Activated T-cell treated with anti-CD3 and anti-CD28 coated beads for 4 hours (primary cell): ENCODE measurements at places on chromosomes 2 and 18.

- no peak for DNase-seq
Observed at GRCh38 chr2:129936334-129936934, 43.0 kb upstream of the RAB6C start.

GRCh38 chr2:121197369-121198091 is 87.5 kb downstream of the TFCP2L1 start:
- DNase-seq, result no peak

- no peak for DNase-seq
Observed at GRCh38 chr2:205692104-205692503, 9.8 kb downstream of the NRP2 start.

DNA sequence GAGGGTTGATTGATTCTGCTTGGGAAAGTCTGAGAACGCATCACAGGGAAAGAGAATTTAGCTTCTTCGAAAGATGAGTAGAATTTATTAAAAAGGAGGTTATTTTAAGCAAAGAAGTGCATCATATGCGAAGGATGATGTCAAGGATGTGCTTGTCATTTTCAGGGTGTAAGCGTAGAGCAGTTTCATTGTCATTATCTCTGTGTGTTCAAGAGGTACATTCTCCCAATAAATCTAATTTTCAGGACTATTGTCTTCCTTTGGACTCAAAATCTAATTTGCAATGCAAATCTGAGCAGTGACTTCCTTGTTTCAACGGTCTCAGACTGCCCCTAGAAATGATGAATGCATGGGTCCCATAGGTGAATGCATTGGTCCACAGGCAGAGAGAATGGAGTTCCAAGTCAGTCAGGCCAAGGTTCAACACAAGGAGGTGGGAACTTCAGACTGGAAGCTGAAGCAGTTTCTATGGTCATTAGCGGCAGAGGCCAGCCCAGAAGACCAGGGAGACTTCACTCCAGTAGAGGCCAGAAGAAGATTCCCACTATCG is 99.8 kb downstream of the CDC42EP3 start:
- DNase-seq, result no peak

DNA sequence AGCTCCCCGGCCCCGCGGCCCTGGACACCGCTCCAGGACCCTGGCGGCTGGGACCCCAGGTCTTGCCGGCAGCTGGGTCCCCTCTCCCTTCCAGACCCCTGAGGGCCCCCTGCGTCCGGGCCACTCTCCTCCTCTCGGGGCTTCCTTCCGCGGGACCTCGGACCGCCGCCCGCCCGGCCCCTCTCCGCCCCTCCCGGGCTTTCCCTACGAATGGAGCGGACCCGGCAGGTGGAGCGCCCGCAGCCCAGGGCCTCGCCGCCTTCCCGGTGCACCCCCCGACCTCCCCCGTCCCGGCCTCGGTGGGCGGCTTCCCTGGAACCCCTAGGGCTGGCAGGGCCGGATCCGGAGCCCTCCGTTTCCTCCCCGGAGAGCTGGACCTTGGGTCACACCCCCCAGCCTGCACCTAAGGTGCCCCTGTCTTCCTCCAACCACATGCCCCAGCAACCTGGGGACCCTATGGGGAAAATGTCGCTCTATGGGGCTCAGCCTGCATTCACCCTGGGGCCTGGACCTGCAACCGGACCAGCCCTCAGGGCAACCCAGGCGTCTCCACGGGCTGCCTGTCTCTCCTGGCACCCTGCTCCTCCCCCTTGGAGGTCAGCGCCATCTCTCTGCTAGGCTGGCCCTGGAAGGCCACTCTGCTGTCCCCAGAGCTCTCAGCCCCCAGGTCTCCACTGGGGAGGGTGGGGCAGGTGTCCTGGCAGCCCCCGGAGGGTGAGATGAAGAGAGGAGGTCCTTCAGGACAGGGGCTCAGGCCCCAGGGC is 730 bp downstream of the B3GNT7 start:
- DNase-seq, result no peak

- no peak for DNase-seq
Observed at GRCh38 chr18:48514786-48515185, 24.0 kb upstream of the CTIF start.

- DNase-seq, result no peak
Observed at GRCh38 chr2:143525402-143525860, 396.2 kb downstream of the ARHGAP15 start.

- no peak for DNase-seq
Observed at GRCh38 chr2:119256582-119256921, 32.9 kb downstream of the STEAP3 start.

DNA sequence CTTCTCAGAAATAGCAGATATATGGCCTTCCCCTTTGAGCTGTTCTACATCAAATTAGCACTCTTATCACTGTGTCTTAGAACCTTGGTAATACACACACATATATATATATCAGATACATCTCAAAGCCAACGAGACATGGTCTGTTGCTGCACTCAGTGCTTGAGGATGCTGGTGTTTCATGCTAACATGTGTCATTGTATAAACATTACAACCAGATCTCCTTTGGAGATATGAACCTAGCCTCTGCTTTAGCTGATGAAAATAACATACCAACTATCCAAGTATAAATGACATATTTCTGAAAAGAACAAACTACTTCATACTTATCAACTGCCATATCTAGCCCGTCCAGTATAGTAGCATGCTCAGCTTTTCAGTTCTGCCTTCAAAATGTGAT is 226.7 kb upstream of the HNRNPA3 start:
- DNase-seq, result no peak

DNA sequence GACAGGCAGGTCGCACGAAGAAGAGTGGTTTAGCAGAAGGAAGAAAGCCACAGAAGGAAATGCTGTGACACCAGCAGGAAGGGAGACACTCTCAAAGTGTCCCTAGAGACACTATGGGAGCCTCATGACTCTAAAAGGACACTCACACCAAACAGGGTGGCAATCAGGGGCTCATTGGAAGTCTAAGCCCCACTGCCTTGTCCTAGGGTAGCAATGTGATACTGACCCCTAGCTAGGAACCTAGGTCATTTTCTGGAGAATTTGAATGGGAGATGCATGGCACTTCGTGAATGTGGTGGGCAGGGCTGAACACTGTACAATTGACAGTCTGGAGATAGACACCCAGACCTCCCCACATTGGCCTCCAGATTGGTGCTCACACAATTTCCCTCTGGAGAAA is 385.0 kb downstream of the EIPR1 start:
- DNase-seq, result no peak

DNA sequence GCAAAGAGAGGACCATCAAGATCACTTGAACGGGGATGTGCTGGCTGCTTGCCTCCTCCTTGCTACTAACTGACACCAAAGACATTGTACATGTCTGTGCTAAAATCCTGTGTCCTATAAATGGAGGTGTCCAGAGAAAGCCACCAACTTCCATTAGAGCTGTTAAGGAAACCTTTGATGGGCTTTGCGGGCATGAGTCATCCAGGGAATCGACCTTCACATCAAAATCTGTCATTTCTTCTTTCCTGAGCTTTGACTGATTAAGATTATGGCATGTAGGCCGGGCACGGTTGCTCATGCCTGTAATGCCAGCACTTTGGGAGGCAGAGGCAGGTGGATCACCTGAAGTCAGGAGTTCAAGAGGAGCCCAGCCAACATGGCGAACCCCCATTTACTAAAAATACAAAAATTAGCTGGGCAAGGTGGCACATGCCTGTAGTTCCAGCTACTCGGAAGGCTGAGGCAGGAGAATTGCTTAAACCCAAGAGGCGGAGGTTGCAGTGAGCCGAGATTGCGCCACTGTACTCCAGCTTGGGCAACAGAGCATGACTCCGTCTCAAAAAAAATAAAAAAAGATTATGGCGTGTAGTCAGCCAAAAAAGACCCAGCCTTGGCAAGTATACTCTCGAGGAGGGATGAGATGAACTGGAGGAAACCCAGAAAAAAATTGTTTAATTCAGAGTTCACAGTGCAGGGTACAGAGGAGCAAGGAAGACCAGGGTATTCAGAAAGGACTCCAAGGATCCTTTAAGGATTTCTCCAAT is 115.8 kb downstream of the CABLES1 start:
- DNase-seq, result no peak

DNA sequence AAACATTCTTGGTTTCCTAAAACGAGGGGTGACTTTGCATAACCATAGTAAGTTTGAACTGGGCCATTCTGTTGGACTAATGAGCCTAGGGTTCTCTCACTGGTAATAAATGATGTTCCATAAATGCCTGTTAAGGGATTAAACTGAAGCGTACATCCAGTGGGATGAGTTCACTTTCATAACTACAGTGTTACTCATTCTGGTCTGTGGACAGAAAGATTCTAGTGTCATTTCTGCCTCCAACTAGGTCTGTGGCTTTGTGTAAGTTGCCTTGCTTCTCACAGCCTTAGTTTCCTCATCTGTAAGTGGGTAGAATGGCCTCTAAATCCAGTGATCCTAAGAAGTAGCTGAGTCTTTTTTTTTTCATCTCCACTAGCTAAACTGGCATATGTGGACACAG is 1860.6 kb upstream of the PIK3C3 start:
- no peak for DNase-seq

DNA sequence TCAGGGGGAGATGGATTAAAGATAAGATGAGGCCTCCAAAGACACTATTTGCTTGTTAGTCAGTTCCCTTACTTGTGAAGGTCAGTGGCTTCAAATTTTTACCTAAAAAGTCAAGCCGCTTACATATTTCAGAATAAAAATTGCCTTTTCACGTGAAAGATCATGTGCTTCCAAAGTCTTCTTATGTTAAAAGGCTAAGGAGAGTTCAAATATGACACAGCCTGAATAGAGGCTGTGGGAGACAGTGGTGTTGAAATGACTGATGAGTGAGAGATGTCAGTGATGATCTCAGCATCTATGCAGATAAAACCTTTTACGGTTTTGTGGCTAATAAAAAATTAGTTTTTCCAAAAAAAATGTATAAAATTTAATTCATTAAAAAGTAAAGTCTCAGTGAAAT is 40.5 kb downstream of the UPP2 start:
- DNase-seq, result no peak

DNA sequence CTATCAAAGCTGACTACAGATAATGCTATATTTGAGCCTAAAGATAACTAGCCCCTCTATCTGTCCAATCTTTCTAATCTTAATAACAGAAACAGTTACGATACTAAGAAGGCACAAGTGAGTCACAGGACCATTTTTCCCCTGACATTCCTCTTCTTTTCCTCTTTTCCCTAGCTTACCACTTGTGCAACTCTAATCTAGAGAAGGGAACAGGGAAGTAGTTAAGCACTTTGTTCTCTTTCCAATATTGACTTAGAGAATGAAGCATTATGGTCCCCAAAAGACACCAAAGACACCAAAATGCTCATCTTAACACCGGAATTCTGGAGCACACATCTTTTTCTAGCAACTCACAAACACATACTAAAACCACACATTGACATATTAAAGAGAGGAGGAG is 1.8 kb downstream of the PDE11A start:
- DNase-seq, result no peak

- DNase-seq, result no peak
Observed at GRCh38 chr2:156199588-156199987, 132.9 kb downstream of the NR4A2 start.

- no peak for DNase-seq
Observed at GRCh38 chr2:6846540-6846939, 19.2 kb downstream of the CMPK2 start.

DNA sequence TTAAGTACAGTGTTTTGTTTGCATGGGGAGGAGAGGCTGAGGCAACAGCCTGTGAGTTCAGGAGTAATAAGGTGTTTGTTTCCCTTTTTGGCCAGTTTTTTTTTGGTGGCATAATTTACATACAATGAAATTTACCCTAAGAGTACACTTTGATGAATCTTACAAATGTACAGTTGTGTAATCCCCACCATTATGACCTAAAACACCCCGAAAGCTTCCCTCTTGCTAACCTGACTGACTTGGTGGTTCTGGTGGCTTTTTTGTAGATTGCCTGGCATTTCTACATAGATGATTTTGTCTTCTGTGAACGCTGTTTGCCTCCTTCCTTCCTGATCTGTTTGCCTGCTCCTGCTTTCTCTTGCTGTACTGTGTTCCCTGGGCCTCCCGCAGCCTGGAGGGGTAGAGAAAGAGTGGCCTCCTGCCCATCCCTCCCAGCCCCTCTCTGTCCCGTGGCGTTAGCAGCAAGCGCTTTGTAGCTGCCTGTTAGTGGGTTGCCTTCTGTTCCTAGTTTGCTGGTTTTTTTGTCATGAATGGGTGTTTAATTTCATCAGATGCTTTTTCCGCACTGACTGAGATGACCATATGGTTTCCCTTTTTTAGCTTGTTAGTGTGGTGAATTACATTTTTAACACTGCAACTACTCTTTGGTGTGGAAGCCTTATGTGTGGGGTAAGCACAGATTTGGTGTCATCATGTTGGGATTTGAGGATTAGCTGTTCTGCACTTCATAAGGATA is 32.1 kb downstream of the ASAP2 start:
- no peak for DNase-seq

DNA sequence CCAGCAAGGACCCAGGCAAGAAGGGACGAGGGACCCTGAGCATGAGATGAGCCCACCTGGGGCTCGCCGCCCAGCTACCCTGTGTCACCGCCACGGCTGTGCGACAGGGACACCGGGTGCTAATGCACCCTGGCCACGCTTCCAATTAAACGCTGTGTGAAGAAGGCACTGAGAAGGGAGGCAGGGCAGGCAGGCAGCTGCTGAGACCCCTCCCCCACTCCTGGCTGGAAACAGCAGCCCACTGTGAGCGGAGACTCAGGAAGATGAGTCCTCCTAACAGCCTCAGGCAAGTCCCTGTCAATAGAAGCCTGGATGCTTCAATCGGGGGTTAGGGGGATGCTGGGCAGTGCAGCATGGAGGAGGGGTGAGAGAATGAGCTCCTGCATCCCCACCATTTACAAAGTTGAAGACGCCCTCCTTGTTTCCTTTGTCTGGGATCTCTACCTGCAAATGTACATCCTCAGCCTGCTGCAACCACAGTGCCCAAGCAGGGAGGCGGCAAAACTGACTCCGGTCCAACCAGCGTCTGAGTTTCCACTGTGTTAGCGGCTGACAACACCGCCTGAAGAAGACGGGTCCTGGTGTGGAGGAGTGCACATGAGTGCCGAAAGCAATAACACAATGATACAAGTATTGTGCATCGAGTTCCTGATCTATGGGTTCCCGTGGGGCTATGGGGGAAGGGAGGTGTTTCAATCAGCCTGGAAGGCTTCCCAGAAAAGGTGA is 12.8 kb downstream of the TMEM163 start:
- DNase-seq, result no peak

DNA sequence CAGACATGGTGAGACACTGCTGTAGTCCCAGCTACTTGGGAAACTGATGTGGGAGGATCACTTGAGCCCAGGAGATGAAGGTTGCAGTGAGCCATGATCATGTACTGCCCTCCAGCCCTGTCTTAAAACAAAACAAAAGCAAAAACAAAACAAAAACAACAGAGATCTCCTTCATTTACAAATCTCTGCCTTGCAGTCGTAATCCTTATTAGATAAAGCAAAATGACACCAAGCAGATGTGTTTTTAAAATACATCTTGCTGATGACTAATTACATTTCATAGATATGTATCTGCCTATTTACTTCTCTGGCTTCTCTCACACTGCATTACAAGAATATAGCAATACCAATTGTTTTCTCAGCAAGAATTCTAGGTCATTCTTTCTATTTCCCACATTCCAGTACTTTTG is 22.8 kb downstream of the NFE2L2 start:
- DNase-seq, result no peak
